ENCODE measurements at places on chromosomes 11 and 22. TPM values are rescaled to one million over a fixed set of nuclear protein-coding genes. Genes with fewer than 3 reads are reported as not detected.

- no peak for DNase-seq
Observed at GRCh38 chr11:66768818-66769217, 39.8 kb upstream of the SPTBN2 start.

DNA sequence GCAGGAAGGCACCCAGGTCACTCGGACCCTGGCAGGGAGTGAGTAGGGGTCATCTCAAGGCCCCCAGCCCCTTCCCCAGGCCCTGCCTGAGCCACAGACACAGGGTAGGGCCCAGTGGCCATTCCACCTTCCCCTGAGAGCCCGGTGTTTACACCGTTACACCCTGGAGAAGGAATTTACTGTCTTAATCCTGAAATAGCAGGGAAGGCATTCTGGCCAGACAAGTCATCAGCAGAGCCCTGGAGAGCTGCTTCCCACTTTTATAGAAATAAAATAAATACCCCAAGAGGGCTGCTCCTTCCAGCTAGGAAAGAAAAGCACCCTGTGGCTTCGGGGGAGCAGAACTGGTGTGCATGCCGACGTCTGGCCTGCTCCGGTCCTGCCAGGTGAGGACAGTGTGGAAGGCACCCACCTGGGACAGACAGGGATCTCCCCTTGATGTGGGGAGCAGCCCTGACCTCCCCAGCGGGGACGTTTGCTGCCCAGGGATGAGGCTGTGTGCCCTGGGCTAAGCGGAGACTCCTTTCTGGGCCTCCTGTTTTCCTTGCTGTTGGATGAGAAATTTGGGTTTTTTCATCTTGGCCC lies 180.0 kb downstream of the MN1 start:
- no peak for DNase-seq

DNA sequence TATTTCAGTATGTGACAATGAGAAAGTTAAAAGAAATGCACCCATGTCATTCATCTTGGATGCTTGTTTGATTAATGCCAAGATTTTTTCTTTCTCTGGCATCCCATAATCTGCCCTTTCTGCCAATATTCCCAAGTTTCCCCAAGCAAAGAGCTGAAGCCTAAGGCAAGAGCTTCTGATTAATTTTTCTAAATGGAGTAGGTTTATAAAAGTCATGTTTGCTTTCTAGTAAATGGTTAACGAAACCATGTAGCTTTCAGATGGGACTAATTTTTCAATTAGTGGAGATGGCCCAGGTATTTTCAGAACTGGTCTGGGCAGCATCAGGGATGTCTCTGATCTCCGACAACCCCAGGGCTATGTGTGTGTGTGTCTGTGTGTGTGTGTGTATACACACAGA lies 55.3 kb downstream of the LRRC4C start:
- no peak for DNase-seq

DNA sequence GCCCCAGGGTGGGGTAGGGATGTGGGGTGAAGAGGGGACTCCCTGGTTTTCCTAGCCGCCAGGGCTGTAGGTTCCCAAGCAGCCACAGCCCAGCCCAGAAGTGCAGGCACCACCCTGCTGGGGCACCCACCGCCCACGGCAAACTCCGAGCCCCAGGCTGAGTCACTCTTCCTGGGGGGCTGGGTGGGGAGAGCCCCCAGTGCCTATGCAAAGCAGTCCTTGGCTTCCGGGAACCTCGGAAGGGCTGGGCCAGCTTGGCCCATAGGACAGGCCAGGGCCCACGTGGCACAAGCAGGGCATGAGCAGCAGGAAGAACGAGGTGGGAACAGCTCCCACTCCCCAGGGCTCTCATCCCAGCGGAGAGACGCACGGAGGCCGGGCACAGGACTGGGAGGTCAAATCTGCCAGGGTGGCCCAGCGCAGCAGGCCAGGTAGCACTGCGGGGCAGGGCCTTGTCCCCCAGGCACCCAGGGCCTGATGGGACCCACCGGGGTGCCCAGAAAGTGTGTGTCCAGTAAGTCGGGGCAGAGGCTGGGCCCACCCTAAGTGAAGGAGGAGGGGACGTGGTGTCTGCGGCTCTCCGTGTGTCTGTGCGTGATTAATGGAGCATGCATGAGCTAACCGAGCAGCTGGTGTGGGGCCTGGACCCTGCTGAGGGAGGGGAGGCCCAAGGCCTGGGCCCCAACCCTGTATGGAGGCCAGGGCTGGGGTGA lies 4.6 kb upstream of the IL17REL start:
- no peak for DNase-seq

CNTF gene
- total RNA-seq = 3.7 TPM

SCUBE2 gene
- total RNA-seq = 26.9 TPM

CD59 gene
- 59.8 TPM for total RNA-seq

SNU13 gene
- total RNA-seq = 55.3 TPM

PRG3 gene
- total RNA-seq = not detected

FOLH1 gene
- 5.2 TPM for total RNA-seq
